ENCODE measurements at places on chromosomes 4 and X.

- DNase-seq, result no peak
Observed at GRCh38 chr4:89664521-89664920, 172.4 kb downstream of the SNCA start.

- DNase-seq, result no peak
Observed at GRCh38 chr4:33467291-33467690, 2747.1 kb downstream of the PCDH7 start.

DNA sequence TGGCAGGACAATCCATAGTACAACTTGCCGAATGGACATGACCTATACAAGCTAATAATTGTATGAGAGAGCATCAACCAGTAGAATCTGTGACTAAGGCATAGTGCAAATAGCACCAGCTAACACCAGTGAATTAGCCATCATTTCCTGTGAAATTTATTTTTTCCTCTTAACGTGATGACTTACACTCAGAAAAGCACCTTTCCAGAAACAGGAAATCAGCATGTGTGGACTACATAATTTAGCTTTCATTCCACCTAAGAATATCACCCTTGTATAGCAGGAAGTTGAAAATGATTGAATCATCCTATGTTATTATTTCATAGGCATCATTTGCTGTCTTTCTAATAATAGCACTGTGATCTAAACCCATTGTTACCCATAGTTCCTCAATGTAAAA, 1393.4 kb upstream of the PCDH7 start:
- DNase-seq, result no peak

DNA sequence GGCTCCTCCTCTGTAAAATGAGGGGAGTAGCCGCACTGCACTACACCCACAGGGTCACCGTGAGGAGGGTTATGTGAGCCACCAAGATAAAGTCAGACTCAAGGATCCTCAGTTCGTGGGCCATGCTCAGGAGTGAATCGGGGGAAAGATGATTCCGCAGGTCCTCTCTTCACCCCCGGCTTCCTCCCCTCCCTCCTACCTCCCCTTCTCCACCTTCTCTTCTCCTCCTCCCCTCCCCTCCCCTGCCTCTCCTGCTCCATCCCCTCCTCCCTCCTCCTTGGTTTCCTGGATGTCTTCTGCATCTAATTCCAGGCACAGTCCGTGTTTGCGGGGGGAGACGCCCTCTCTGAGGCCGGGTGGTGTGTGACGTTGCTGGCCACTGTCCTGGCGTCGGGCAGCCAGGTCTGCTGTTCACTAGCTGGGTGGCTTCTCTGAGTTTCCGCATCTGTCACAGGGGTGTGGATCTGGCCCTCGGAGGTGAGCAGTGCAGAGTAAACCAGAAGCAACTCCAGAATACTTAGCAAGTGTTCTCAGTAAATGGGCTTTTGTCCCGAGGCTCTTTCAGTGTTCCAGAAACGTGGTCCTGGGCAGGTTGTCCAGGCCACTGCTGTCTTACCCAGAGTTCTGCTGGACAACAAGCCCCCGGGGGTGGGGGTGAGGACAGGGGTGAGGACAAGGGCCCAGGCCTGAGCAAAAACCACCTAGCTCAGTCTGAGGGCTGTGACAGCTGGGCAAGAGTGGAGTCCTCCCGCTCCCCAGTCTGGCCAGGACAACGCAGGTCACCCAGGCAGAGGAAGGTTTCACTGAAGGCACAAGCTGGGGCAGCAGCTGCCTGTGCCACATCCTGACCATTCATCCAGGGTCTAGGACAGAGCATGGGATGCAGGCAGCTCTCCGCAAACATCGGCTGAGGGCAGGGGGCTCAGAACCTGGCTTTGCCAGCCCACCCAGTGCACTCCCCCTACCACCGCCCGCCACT, 92.4 kb downstream of the PPP2R2C start:
- DNase-seq, result no peak

GRCh38 chr4:25773358-25773757, 89.4 kb downstream of the SEL1L3 start:
- no peak for DNase-seq

DNA sequence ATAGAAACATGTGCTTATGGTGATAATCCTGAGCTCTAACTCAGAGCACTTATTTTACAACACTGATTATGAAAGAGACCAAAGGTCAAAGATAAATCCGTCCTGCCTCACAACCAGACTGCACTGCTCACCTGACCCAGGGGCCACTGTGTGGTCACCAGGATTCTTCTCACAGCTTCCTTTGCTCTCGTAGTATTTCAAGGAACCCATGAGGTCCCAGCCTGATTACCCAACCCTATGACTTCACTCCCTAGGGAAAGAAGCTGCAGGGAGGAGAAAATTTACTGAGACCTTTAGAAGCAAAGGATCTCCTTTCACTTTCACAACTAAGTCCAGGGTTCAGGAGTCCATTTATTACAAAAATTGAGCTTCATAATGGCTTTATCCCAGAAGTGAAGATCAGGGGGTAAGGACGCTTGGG, 9.6 kb downstream of the SLC25A5 start:
- DNase-seq, result no peak

GRCh38 chrX:48156014-48156413, 25.6 kb downstream of the SPACA5B start:
- DNase-seq, result no peak

- DNase-seq, result no peak
Observed at GRCh38 chr4:168757500-168757899, 252.6 kb downstream of the CBR4 start.

GRCh38 chrX:135431886-135432285, 10.1 kb downstream of the SMIM10L2A start:
- no peak for DNase-seq

DNA sequence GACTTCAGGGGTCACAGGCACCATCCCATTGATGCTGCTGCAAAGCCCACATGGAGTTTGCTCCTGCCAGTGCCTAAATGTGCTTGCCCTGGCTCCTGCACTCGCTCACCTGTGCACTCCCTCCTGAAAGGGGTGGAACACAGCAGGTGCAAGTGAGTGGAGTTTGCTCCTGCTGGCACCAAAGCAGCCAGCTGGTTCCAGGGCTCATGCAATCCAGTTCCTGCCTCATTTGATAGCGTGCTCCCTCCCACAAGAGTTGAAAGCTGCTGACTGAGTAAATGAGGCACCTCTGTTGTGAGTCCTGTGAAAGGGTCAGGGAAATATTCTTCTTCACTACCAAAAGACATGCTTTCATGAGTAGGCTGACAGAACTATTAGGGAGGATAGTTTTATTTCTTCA, 30.5 kb downstream of the CXCL8 start:
- peak; percentile 60 for DNase-seq

DNA sequence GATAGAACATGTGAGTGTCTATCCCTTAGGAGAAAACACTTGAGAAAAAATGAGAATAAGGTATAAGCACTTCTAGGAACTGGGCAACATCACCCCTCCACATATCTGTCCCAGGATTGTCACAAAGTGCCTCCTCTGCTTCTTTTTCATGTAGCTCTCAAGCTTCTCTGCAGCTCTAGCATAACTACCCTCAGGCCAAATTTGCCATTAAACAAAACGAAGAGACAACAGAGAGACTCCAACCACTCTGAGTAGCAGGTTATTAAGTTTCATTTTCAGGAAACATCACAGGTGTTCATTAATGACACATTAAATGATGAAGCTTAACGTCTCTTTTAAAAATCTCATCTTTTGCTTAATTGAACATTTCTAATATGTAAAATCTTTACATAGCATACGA, 580.0 kb downstream of the GALNTL6 start:
- no peak for DNase-seq

DNA sequence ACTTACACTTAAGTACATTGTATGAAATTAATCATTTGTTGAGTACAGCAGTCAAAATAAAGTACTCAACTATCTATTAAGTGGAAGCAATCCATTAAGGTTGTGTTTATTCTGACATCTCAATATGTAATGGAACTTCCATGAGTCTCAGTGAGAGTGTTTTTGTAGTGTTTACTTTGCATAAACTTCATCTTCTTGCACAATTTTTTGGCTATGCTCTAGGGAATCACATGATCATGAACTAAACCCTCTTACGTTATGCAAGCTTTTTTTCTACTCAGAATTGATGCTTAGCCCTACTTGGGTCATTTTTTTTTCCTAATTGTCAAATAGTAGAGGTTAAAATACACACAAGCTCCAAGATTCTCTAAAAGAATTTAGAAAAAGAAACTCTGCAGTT, 21.1 kb upstream of the PIGA start:
- DNase-seq, result no peak

DNA sequence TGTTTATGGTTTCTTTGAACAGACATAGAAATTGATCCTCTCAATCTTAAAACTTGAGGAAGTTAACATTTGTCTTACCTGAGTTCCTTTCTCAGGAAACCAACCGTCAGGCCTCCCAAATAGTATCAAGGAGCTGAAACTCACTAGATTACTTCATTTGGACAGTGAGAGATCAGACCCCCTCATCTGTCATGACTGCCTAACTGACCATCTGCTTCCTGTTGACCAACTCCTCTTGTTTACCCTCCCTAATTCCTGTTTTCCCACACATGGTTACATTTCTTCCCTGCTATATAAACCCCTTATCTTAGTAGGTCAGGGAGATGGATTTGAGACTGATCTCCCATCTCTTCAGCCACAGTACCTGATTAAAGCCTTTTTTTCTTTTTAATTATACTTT, 46.2 kb upstream of the NMU start:
- DNase-seq, result no peak

- no peak for DNase-seq
Observed at GRCh38 chr4:174540175-174540574, 17.9 kb upstream of the HPGD start.

DNA sequence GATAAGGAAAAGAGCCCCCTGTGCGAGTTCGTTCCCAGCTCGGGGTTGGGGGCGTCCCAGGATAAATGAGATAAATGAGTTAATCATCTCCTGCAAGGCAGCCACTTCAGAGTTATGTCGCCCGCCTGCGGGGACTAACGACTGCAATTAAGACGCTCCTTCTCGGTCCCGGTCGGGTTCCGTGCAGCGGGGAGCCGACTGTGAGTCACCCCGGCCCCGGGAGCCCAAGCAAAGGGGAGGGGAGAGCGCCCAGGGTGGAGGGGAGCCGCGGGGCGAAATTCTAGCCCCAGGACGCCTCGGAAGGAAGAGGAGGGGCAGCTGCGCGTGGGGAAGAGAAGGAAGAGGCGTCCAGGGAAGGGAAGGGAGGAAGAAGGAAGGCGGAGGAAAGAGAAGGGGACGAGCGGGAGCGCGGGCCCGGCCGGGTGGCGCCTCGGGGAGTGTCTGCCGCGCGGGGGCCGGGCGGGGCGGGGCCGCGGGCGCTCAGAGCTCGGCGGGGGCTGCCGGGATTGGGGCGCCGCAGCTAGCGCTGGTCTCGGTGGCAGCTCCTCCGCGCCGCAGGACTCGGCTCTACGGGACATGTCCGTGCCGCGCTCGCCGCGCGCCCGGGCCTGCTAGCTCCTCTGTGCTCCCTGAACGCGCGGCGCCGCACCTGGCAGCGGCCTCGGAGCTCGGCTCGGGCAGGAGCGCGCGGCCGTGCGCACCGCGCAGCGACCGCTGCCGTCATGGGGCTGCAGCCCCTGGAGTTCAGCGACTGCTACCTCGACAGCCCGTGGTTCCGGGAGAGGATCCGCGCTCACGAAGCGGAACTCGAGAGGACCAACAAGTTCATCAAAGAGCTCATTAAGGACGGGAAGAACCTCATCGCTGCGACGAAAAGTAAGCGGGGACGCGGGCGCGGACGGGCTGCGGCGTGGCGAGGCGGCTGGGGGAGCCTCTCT, at the start of gene ARHGAP10:
Gene ARHGAP10, plus strand, starts transcription at position 509 of the 938 bp plus-strand sequence. Its CDS starts 214 bp downstream, at position 723.
- peak; percentile 19 for DNase-seq

DNA sequence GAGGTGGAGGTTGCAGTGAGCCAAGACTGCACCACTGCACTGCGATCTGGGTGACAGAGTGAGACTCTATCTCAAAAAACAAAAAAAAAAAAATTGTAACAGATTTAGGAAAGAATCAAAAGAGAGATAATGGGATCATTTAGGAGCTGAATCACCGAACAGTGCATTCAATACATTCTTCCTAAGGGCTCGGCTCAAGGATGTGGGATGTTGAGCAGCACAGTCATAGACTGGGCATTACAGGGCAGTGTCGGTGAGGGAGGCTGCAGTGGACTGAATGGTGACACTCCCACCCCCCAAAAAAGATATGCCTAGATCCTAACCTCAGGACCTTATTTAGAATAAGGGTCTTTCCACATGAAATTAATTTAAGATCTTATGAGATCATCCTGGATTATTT, 70.0 kb downstream of the EVC2 start:
- DNase-seq, result no peak

- DNase-seq, result no peak
Observed at GRCh38 chr4:15809058-15809457, 30.9 kb downstream of the CD38 start.

GRCh38 chrX:26586570-26586969, 370.6 kb downstream of the MAGEB5 start:
- DNase-seq, result no peak

GRCh38 chr4:113355550-113356371, 306.3 kb downstream of the ANK2 start:
- DNase-seq, result no peak

DNA sequence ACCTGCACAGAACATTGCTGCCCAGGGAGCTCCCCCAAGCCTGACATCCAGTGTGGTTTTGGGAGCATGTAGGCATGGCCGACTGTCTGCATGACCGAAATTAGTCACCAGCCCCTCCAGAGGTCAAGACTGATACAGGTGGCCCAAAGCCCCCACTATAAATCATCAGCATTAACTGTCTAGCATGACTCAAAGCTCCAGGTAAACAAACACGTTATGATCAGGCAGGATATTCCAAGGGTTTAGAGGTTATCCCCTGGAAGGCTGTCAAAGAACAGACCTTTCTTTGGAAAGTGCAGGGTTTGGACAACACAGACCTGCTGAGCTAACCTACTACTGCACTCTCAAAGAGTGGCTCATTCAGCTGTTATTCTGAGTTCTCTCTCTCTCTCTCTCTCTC, 2.1 kb upstream of the FAM9A start:
- DNase-seq, result no peak

GRCh38 chrX:29257521-29257920, 670.3 kb downstream of the IL1RAPL1 start:
- no peak for DNase-seq

- no peak for DNase-seq
Observed at GRCh38 chr4:15836362-15836761, 58.2 kb downstream of the CD38 start.

DNA sequence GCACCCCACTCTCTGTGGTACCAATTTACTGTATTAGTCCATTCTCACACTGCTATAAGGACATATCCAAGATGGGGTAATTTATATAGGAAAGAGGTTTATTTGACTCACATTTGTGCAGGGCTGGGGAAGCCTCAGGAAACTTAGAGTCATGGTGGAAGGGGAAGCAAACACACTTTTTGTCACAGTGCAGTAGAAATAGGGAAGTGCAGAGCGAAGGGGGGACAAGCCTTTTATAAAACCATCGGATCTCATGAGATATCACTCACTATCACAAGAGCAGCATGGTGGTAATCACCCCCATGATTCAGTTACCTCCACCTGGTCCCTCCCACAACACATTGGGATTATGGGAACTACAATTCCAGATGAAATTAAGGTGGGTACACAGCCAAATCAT, 766.9 kb upstream of the PCDH10 start:
- DNase-seq, result no peak

GRCh38 chrX:13085526-13085925, 41.1 kb upstream of the FAM9C start:
- no peak for DNase-seq
